ENCODE measurements at places on chromosomes 3 and 15.
A peak's percentile ranks its signal among the peaks of the same experiment; 100 is the strongest.

GRCh38 chr3:143608966-143609365, 239.3 kb downstream of the SLC9A9 start:
- DNase-seq: no peak

GRCh38 chr3:15454965-15455364, 27.6 kb downstream of the EAF1 start:
- DNase-seq: no peak

DNA sequence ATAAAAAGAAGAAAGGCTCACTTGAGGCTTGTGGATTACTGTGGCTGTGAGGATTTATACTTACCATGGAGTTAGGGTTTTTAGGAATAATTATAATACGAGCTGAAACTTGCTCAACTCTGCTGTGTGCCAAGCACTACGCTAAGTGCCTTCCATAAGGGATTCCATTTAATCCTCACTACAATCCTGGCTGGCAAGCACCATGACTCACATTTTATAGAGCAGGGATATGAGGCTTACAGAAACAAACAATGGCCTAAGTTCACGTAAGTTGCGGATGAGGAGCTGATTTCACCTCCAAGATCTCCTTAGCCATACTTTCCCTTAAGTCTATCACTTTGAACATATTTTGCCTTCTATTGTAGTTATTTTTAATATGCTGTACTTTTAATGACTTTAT, 43.9 kb upstream of the ARL8B start:
- DNase-seq: no peak

DNA sequence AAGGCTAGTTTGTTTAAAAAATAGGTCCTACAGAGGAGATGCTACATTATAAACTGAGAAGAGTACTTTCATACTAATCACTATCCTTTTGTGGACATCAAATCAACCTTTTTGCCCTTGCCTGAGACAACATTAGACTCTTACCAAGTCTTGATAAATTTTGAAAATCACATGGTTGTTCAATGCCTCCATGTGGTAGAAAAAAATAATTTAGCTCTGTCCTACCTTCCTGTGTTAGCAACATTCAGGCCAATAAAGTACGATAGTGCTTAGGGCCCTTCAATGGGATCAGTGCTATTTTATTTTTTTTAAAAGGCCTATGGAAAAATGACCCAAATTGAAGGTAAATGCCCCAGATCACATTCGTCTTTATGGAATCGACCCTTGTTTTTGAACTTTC, 5.0 kb upstream of the UBE2E1 start:
- no peak for DNase-seq

GRCh38 chr3:168951368-168951767, 712.1 kb downstream of the MECOM start:
- no peak for DNase-seq

DNA sequence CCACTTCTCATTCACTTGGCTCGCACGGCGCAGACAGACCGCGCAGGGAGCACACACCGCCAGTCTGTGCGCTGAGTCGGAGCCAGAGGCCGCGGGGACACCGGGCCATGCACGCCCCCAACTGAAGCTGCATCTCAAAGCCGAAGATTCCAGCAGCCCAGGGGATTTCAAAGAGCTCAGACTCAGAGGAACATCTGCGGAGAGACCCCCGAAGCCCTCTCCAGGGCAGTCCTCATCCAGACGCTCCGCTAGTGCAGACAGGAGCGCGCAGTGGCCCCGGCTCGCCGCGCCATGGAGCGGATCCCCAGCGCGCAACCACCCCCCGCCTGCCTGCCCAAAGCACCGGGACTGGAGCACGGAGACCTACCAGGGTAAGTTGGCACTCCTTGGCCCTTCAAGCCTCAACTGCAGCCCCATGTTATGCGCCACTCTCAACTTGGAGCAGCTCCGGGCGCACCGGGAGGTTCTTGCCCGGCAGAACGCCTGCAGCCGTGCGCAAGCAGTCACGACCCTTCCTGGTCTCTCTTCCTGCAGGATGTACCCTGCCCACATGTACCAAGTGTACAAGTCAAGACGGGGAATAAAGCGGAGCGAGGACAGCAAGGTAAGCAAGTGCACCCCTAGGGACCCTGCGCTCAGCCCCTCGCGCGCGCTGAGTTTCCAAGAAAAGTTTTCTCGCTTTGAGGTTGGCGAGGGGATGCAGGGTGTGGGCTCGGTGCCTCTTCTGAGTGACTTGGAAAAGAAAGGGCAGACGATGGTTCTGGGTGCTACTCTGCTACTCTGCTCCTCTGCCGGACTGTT, at the start of gene BHLHE40:
Gene BHLHE40, plus strand, starts transcription at position 10 of the 801 bp plus-strand sequence. Its CDS starts 282 bp downstream, at position 292.
- DNase-seq: peak; percentile 16

DNA sequence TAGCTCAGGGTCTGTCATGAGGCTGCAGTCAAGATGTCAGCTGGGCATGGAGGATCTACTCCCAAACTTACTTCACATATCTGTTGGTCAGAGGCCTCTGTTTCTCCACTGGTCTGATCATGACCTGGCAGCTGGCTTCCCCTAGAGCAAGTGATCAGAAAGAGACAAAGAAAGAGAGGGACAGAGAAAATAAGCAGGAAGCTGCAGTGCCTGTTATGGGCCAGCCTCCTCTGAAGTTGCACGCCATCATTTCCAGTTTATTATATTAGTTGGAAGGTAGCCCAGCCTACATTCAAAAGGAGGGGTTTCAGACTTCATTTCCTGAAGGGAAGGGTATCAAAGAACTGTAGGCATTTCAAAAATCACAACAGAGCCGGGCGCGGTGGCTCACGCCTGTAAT, 5.0 kb upstream of the RPP25 start:
- DNase-seq: no peak

DNA sequence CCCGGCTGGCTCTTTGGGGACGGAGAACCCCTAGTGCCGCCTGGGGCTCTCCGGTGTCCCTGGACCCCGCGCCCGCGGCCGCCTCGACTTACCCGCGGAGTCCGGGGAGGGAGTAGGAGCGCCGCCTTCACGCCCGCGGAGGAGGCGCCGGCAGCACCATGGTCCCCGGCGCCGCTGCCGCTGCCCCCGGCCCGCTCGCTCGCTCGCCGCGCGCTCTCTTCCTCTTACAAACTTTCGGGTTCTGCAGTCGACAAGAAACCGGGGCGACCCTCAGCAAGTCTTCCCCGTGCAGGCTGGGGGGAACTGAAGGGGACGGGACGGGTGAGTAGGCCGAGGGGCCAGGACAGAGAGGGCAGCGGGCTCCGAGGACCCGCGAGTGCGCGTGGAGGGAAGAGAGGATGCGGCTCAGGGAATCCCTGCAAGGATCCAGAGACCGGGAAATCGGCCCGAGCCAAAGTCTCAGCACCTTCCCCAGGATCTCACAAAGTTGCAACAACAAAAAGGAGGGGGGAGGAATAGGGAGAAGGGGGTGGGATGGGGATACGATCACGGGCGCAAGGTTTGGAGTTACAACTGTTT, 2.0 kb downstream of the FOXP1 start:
- DNase-seq: no peak

DNA sequence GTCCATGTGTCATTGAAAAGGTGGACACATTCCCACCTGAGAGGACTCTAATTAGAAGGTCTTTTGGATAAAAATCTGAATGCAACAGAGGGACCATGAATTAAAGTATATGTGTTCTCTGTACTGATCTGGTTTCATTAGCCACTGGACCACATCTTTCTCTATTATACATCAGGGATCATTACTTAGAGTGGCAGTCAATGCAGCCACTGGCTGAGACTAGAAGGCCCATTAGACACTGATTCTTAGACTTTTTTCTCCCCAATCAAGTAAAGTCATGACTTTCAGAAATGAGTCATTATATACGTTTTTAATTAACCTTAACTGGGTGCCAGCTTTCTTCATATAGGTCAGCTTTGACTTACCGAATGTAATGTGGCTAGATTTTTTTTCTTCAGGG, 550.8 kb upstream of the CFAP20DC start:
- no peak for DNase-seq

DNA sequence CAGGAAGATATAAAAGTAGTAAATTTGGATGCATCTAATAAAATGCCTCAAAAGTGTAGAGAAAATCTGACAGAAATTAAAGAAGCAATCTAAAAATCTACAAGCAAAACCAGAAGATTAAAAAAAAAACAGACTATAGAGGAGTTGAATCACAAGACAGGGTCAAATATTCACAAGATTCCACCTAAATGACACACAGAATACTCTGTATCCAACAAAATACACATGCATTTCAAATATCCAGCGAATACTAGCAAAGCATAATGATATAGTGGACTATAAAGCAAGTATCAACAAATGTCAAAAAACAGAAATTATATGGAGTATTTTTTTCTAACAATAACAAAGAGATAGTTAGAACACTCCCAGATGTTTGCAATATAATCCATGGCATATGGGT, 20.5 kb upstream of the ACTC1 start:
- no peak for DNase-seq

- DNase-seq: no peak
Measured at GRCh38 chr3:150243466-150243865, 164.6 kb upstream of the TSC22D2 start.

DNA sequence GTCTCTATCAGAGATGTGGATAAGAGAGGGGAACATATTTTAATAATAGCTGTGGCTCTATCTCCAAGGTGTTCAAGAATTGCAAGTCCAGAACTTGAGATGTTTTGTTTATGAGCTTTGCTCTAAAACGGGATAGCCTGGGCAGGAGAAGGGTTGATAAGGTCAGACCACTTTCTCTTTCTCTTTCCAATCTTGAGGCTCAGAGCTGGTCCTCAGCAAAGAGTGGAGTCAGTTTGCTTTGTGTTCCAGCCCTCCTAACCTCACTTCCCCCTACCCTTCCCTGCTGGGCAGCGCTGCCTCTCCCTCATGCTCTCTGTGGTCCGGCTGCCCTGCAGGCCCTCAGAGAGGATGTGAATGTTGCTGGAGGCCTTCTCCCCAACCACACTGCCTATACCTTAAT, 13.8 kb downstream of the KLHL6 start:
- DNase-seq: no peak

- no peak for DNase-seq
Measured at GRCh38 chr15:92818651-92819277, 81.4 kb upstream of the CHD2 start.

DNA sequence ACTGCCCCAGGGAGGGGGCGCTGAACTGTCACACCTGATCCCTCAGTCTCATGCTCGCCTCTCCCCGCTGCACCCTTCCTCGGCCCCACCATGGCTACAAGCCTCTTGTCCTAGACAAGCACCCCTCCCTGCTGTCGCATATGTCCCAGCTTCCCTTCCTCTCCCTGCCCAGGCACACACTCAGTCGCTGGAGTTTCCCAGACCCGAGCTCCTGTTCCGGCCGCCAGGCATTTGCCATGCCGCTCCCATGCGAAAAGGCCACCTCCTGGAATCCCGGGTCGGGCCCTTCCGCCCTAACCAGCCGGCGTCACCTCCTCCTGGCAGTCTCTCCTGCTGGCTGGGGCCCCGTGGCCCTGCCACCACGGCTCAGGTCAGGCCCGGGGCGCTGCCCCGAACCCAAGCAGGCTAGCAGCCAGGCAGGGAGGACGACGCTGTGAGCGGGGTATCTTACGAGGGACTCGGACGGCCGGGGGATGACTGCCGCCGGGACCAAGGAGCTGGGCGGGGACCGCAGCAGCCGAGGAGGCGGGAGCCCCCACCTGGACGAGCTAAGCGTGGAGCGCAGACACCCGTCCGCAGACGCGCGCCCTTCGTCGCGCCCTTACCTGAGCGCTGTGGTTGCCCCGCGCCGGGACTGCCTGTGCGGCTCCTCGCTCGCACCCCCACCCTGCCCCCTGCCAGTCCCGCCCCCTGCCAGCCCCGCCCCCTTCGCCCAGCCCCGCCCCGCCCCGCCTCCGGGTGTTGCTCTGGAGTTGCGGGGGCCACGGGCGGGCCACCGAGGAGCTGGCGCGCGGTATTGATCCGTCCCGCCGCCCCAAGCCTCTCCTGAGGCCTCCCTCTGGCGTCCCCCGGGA, at the start of gene ALS2CL:
Gene ALS2CL, minus strand, starts transcription at position 642 of the 854 bp plus-strand sequence. CDS start 4,239 bp downstream, outside the sequence.
- no peak for DNase-seq

DNA sequence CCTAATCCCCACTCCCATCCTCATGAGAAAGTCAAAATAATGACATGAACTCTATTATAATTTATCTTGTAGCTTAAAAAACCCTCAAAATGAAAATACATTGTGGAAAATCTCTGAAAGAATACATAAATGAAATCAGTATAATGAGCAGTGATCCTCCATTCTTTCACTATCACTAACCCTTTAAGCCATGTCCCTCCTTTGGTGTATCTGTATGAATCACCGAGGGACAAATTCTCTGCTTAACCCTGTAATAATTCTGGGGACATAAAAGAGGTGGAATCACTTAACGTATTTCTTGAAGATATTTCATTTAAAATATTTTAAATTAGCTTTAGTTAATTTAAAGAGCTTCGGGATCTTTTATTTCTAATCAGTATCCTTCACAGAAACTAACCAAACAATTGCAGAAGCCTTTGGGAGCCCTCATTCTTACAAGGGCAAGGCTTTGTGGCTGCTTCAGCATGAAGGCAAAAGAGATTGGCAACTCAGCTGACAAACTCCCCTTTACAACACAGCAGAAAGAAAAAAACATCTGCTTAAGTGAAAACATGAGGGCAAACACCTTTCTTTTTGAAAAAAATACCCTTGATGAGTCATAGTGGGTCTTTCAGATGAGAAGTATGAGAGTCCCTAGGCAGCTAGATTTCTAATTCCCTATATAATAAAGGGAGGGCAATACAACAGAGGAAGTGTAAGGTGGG, 44.0 kb upstream of the ALCAM start:
- no peak for DNase-seq

DNA sequence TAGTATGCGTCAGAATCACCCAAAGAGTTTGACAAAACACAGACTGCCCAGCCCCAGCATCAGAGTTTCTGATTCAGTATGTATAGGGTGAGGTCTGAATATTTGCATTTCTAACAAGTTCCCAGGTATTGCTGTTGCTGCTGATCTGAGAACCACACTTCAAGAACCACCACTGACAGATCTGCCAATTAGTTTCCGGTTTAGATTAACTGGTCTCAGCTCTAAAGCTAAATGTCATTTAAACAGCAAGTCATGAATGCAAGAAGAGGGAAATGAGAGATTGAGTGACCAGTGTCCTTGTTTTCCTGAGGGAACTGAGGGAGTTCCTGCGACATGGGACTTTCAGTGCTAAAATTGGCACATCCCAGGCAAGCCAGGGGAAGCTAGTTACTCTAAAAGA, 305.0 kb downstream of the ZNF385D start:
- no peak for DNase-seq

DNA sequence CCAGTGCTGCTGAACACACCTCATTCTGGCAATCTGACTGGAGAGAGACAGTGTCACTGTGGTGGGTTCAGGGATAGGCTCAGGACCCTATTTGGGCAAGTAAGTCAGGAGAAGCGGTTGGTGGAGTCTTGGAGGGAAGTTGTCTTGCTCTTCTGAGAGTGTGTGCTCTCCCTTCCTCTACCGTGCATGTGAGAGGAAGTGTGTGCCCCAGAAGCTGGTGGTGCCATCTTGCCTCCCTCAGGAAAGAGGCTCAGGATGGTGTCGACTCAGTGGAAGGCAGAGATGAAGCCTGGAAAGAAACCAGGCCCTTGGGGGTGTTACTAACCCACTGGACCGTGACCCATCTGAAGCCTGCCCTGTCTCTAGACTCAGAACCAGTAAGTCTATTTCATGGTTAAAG, 6.8 kb upstream of the RARRES1 start:
- DNase-seq: no peak

DNA sequence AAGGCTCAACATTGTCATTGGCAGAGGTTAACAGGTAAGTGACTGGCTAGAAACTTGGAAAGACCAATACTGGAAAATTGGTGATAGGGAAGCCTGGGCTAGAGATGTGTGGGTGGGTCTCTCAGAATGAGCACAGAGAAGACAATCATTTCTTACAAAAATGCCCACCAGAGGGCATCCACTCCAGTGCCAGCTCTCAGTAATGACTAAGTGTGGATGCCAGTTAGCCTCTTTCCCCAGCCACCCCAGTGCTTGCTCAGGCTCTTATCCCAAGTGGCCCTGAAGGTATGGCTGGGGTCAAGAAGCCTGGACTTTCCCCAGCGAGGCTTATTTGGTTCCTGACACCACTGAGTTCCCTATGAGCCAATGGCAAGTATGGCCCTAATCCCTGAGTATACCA, 115.9 kb upstream of the ST8SIA2 start:
- DNase-seq: no peak

Data from head of caudate nucleus (tissue), 42 donors.